GM12891 (cell line): ENCODE measurements at places on chromosomes 13 and 19.

DNA sequence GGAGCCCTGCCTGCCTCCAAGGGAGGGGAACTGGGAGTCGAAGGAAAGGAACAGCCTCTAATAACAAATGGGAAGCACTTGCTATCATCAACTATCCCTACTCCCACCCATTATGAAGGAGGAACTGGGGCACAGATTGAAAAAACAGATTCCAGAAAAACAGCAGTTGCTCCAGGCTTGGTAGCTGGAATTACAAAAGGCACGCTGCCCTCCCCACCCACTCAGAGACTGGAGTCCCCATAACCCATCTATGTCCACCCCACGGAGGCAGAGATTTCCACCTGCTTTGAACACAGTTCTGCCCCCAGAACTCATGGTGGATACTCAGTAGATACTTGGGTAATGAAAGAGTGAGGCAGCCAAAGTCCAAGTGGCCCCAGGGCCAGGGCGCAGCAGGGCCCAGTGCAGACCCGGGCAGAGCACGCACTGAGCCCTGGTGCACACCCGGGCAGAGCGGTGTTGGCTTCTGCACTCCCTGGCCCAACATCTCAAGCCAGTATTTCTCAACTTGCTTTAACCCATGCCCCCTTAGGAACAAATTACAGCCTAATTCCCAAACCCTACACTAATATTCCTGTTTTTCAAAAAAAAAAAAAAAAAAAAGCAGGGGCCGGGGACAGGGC lies 19.1 kb upstream of the CCNP start:
- no peak for DNase-seq

GRCh38 chr13:59236944-59237343 lies 926.8 kb downstream of the DIAPH3 start:
- DNase-seq, result no peak

DNA sequence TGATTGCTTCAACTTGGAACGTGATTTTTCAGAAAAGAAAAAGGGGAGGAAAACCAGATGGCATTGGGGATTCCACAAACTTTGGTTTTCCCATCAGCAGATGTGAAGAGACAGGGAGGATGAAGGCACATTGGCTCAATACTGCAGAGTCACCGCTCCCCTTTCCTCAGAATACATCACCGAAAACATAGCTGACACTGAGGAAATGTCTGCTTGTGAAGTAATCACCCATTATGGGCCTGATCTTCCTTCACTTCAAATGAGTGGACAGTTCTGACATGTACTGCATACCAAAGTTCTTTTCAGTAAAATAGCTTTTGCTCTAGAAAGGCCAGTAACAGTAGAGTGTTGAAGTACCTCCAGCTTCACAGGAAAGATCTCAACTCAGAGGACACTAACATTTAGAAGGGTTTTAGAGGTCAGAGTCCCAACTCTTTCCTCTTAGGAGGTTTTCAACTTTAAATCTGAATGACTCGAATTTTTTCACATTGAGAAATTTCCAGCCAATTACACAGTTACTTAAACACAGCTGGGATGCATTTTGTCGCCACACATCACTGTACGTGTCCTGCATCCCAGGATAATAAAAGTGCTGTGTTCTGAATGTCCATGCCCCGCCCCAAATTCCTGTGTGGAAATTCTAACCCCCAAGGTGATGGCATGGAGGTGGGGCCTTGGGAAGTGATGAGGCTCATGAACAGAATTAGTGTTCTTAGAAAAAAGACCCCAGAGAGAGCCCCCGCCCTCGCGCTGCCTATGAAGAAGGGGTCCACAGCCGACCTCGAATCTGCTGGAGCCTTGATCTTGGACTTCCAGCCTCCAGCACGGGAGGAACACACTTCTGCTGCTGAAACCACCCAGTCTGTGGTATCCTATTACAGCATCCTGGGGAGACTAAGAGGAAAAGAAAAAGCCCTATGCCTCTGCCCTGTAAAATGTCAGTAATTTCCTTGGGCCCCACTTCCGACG lies 77.7 kb downstream of the COL4A1 start:
- no peak for DNase-seq

DNA sequence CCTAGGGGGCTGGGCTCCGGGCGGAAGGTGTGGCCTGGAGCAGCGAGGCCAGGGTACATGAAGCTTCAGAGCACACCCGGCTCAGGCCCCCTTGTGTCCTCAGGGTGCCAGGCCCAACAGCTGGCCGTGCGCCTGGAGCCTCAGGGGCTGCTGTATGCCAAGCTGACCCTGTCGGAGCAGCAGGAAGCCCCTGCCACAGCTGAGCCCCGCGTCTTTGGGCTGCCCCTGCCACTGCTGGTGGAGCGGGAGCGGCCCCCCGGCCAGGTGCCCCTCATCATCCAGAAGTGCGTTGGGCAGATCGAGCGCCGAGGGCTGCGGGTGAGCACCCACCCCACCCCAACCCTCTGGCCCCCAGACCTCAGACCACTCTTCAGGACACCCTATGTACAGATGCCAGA lies 3.2 kb downstream of the SYDE1 start:
- DNase-seq, result no peak

DNA sequence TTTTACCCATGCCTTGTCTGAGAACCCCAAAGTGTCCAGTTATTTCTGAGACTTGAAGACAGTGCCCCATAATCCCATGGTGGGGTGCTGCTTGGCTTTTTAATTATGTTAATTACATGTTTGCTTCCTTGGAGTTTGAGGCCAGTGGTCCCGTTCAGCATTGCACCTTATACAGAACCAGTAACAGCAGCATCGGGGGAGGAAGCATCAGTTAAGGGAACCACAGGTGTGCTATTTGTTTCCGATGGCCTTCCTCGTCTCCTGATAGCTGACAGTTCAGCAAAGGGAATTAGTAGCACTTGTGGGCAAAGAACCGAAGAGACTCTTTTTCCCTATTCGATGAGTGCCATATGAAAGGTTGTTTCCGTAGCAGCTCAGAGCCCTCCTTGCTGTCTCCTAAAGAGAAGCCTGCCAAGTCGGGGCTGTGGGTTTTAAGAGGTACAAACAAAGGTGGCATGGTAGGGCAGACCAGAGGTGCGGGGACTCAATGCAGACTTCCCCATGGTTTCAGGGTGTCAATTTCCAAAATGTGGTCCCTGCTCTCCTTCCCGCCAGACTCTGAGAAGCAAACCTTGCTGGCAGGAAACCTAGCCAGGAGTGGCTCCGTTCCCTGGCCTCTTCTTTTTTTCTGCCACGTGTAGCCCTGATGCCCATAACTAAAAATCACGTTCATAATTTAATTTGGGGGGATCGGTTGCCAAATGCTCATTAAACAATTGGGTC lies 225.2 kb upstream of the TSHZ3 start:
- no peak for DNase-seq

- no peak for DNase-seq
Measured at GRCh38 chr13:34833562-34834182, 108.4 kb upstream of the NBEA start.

GRCh38 chr13:79237981-79238380 lies 168.1 kb downstream of the RBM26 start:
- no peak for DNase-seq

- DNase-seq, result no peak
Measured at GRCh38 chr13:63351533-63351932, 1935.9 kb upstream of the PCDH20 start.

GRCh38 chr19:2883686-2884439 lies 16.7 kb downstream of the ZNF556 start:
- no peak for DNase-seq

- DNase-seq, result no peak
Measured at GRCh38 chr19:3201072-3201700, 15.5 kb downstream of the NCLN start.

- DNase-seq, result no peak
Measured at GRCh38 chr13:46992383-46992952, 95.6 kb upstream of the HTR2A start.

GRCh38 chr13:95023405-95023804 lies 277.8 kb downstream of the ABCC4 start:
- no peak for DNase-seq

GRCh38 chr13:111346101-111346680 lies 25.7 kb downstream of the TEX29 start:
- DNase-seq, result no peak
